Neuronal stem cell (in vitro differentiated cells): ENCODE measurements at places on chromosomes 3 and 15.

DNA sequence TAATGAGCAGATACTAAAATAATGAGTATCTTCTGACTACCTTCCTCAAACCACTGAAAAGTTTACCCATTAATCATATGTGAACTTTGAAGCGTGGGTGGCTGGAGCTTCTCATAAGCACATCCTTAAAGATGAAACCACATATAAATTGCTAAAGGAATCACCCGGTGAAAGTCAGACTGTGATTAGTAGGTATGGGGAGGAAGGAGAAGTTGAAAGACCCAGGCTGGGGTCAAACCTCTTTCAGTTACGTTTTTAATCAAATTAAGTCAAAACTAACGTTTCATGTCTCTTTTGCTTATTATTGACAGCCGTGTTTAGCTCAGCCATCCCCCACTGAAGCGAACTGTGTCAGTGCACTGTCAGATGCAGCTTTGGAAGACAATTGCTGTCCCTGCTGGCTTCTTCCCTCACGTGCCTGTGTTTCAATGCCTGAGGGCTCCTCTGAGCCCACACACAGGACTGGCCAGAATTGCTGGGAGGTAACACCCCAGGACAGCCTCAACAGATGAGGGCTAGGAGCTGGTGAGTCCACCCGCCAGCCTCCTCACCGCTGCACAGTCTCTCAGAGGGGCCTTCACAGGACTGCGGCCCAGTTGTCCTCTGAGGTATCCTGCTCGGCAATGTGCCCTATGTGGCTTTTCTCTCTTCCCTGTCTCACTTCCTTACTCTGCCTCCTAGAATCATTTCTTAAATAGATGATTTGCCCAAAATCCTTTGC lies 29.3 kb upstream of the SH3BP5 start:
- peak; percentile 21 for DNase-seq

GRCh38 chr15:38243278-38244055 lies 9.2 kb upstream of the SPRED1 start:
- DNase-seq = no peak

DNA sequence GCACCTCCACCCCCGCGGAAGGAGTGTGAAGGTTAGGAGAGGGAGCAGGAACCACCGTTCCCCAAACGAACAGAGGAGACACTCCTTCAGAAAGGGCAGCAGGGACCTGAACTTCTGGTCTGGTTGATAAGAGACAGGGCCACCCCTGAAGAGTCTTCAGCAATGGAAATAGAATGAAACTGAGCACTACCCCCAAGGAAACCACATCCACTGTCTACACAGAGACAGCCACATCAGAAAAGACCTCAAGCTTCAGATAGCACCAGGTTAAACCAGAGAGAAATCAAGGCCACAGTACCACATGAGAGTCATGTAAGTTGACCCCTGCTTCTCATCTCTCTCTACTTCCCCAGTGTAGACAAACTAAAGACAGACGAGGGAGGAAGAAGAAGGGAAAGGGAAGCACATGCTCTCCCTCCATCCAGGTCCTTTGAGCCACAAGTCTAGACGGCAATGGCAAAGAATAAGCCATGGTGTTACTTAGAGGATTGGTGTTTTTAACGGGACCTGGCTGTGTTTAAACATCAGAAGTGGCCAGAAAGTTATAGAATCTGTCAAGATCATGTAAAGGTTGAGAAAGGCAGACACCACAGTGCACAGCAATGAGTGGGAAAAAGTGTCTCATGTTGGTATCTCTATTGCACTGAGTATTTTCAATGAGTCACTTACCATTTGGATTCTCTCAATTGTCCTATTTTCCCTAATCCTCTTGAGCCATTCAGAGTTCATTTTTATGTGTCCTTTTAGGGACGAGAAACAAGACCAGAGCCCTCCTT lies 31.4 kb upstream of the CTNNB1 start:
- DNase-seq = no peak

DNA sequence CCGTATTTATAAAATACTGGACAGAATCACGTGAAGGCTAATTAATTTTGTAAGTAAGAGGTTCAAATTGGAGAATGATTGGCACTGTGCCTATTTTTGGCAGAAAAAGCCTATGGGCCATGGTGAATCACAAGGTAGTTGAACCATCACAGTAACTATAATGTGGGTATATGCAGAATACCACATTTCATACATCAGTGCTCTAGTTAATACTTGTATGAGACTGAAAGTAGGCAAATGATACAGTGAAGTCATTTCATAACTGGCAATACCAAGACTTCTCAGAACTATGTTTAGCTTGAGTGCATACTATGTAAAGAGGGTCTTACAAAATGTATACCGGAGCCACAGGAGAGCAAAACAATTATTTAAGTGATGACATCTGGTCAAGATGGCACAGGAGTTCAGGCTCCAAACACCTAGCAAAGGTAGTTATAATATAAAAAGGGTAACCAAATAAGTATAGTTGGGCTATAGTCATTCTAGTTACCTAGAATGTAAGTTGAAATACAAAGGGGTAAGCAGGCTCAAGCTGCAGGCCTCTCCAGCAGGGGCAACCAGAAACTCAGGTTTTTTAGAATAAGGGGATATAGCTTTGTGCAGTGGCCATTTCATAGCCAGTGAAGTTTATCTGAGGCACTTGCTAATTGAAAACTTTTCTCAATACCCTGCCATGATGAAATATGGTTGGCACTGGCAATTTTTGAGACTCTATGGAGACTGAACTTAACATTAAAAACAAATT lies 19.1 kb downstream of the GPR160 start:
- DNase-seq = no peak

GRCh38 chr3:58022490-58022889 lies 14.3 kb downstream of the FLNB start:
- DNase-seq = no peak
